H1 (cell line): ENCODE measurements at places on chromosomes 4 and X. TPM values are rescaled to one million over a fixed set of nuclear protein-coding genes. Genes with fewer than 3 reads are reported as not detected.
A peak's percentile ranks its signal among the peaks of the same experiment; 100 is the strongest.

The DNAJB14 gene
- 35.4 and 40.2 TPM in 2 replicates for total RNA-seq

The DUSP21 gene
- not detected in 2 replicates for total RNA-seq

The PROM1 gene
- total RNA-seq = 59.7 and 65.4 TPM in 2 replicates

DNA sequence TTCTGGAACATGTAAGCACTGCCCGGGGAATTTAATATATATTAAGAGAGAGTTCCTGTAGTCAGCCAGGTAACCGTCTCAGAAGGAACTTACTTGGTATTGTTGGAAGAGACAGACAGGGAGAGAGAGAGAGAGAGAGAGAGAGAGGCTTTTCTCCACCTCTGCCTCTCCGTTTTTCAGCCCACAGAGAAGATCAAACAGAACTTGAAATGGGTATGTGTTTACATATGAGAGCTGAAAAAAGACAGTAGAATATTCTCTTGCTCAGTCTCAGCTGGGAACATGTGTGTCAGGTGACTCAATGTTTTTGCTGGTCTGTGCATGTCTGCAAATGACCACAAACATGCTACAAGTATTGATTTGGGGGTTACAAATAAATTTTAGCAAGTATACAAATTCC lies 81.9 kb downstream of the MAGED1 start:
- no peaks in the 10 kb centered on the region for H3K27me3 ChIP-seq
- DNase-seq = no peak
- H3K4me3 ChIP-seq = no peak overlapping the region
- H3K36me3 ChIP-seq = no peaks in the 10 kb centered on the region

- no peak overlapping the region for H3K4me3 ChIP-seq
- H3K27ac ChIP-seq = 0 out of 2 replicates have a peak overlapping the region, but pooled peaks have one; percentile 22
- no peaks in the 10 kb centered on the region for H3K27me3 ChIP-seq
- DNase-seq = no peak
- no peaks in the 10 kb centered on the region for H3K36me3 ChIP-seq
- no peaks in the 10 kb centered on the region for H3K4me1 ChIP-seq
Measured at GRCh38 chr4:38857354-38858096, 908 bp upstream of the TLR6 start.

DNA sequence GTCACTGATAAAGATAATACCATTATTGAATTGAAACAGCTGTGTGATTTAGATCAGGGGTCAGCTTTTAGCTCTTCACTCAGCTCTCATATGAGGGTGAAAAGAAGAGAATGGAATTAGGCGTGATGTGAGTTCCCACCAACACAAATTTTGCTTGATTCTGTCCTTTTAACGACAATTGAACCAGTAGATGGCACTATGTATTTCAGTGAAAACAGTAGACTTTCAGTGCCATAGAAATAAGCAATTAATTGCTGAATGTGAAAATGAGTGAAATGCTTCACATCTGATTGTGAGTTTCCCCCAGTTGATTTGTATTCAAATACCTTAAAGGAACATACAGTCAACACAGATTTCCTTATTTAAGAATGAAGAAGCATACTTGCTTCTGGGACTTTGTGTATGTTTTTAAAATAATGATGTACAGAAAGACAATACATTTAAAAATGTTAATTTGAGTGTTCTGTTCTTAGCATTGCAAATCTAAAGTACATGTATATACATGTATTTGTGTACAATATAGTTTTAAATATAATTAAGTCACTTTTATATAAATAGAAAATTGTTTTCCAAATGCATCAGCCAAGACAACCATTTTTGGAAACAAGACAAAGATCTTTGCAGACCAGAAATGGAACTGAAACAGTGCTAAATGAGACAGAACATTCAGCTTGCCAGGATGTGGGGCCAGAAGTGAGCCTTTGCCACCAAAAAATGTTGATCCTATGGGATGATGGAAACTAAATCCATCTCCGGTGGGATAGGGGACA lies 178.8 kb downstream of the SNCA start:
- no peak overlapping the region for H3K27ac ChIP-seq
- H3K4me1 ChIP-seq = no peaks in the 10 kb centered on the region; the same call in 1 of the 2 replicates
- H3K4me3 ChIP-seq = no peak overlapping the region
- no peak for DNase-seq

The LANCL3 gene
- 0.36 and 0.37 TPM in 2 replicates for total RNA-seq

The ITM2A gene
- 34.9 and 35.7 TPM in 2 replicates for total RNA-seq

The ODAPH gene
- not detected in 2 replicates for total RNA-seq

The GNRHR gene
- total RNA-seq = not detected in 2 replicates

- no peaks in the 10 kb centered on the region for H3K36me3 ChIP-seq
- H3K27me3 ChIP-seq = no peaks in the 10 kb centered on the region
- DNase-seq = no peak
- no peak overlapping the region for H3K4me3 ChIP-seq
Measured at GRCh38 chrX:111881715-111882114, 5.7 kb downstream of the TRPC5OS start.

DNA sequence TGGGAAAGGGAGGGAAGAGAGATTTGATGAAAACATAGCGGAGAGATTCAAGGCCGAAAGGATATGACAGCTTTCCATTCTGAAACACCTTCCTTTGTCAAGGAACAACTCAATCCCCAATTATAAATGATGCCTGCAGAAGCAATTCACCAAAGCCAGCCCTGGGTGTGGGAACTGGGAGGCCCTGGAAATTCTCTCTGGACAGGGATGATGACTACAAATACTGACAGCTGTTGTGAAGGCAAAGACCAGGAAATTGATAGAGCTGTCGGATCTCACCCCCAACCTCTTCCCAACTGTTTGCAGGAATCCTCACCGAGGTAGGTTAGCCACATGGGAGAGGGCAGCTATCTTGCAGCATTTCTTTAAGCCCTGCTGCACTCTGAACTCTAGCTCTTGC lies 54.3 kb downstream of the CCDC149 start:
- H3K27ac ChIP-seq = no peak overlapping the region
- no peaks in the 10 kb centered on the region for H3K27me3 ChIP-seq
- H3K4me1 ChIP-seq = no peaks in the 10 kb centered on the region
- H3K4me3 ChIP-seq = no peak overlapping the region
- no peaks in the 10 kb centered on the region for H3K36me3 ChIP-seq

DNA sequence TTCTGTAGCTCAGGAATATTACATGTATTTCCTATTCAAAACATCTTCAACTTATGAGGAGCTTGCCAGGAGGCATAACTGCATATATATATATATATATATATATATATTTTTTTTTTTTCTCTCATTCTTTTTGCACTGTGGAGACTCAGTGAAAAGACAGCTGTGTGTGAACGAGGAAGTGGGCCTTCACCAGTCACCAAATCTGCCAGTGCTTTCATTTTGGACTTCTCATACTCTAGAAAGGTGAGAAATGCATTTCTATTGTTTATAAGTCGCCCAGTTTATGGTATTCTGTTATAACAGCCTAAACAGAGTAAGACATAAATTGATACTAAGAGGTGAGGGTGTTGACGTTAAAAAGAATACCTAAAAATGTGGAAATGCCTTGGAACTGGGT lies 710.6 kb downstream of the TRAM1L1 start:
- no peak overlapping the region for H3K27ac ChIP-seq
- no peaks in the 10 kb centered on the region for H3K36me3 ChIP-seq
- no peak for DNase-seq
- H3K4me1 ChIP-seq = no peaks in the 10 kb centered on the region
- H3K27me3 ChIP-seq = no peaks in the 10 kb centered on the region

- no peak overlapping the region for H3K4me3 ChIP-seq
- H3K4me1 ChIP-seq = peaks cover 5% of the 10 kb centered on the region; the same call in 1 of the 2 replicates
- H3K27me3 ChIP-seq = no peaks in the 10 kb centered on the region
- no peak for DNase-seq
Measured at GRCh38 chr4:118833192-118833820, 2.6 kb downstream of the SEC24D start.

The USP51 gene
- total RNA-seq = 5.6 and 6.6 TPM in 2 replicates

The TRIML2 gene
- 59.2 and 62.8 TPM in 2 replicates for total RNA-seq

DNA sequence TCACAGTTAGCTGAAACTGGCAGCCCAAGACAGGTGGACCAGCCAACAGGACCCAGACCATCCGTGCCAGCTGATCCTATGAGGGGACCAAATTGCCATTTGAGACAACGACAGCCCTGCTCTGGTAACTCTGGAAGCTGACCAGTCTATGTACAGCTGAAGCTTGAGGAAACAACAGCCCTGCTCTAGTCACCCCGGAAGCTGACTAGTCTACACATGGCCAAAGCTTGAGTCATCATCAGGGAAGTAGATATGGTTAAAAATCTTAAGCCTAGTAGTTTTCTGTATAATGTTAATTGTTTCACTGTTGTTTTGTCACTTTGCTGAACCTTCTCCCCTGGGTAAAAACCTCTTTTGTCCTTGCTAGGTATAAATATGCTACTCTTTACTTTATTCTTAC lies 905.4 kb upstream of the NDST4 start:
- H3K4me3 ChIP-seq = no peak overlapping the region
- no peak for DNase-seq
- H3K4me1 ChIP-seq = no peaks in the 10 kb centered on the region
- H3K27ac ChIP-seq = no peak overlapping the region

DNA sequence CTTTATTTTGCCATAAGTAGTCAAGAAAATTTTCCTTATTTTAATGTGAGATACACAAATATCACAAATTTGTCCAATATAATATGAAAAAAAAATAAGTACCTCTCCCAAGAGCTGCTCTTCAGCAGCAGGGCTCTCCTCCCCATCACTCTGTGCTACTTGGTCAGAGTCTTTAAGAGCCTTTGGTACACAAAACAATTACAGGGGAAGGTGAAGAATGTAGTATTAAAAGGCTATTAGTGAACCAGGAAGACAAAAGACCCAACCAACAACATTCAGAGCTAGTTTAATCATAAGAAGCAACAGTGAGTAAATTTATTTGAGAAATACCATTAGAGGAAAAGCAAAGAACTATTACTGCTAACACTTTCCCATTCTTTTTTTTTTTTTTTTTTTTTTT lies 29.4 kb downstream of the SEC31A start:
- no peak overlapping the region for H3K4me3 ChIP-seq
- H3K27me3 ChIP-seq = no peaks in the 10 kb centered on the region
- no peak overlapping the region for H3K27ac ChIP-seq
- no peaks in the 10 kb centered on the region for H3K4me1 ChIP-seq

DNA sequence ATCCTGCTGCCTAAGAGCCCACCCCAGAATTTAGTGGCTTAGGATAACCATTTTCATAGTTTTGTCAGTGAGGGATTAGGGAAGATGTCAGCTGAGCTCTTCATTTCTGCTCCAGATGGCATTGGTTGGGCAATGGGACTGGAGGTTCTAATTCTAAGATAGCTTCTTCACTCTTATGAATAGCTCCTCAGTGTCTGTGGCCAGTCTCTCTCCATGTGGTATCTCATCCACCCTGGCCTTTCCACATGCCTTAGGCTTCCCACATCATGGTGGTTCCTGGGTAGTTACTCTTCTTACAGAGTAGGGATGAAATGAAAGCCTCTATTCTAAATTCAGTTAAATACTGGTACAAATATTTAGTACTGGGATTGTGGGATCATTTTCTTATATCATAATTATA lies 31.3 kb downstream of the REPS2 start:
- H3K27ac ChIP-seq = no peak overlapping the region
- no peaks in the 10 kb centered on the region for H3K27me3 ChIP-seq
- no peak overlapping the region for H3K4me3 ChIP-seq
- no peak for DNase-seq

GRCh38 chr4:66911880-66912279 lies 633.4 kb downstream of the CENPC start:
- no peak overlapping the region for H3K4me3 ChIP-seq
- no peak overlapping the region for H3K27ac ChIP-seq
- no peaks in the 10 kb centered on the region for H3K4me1 ChIP-seq

- peak within 1 kb of the TSS; percentile 67; the same call in 1 of the 2 replicates for H3K27ac ChIP-seq
- H3K4me3 ChIP-seq = peak within 1 kb of the TSS; percentile 78
- no peaks in the 10 kb centered on the region for H3K27me3 ChIP-seq
- no peak for DNase-seq
- H3K36me3 ChIP-seq = no peaks in the 10 kb centered on the region
Measured at GRCh38 chrX:102515975-102516941, at the start of gene TMSB15A. TMSB15A (minus strand) TSS chrX:102516739.

- H3K4me3 ChIP-seq = no peak overlapping the region
- no peaks in the 10 kb centered on the region for H3K36me3 ChIP-seq
- DNase-seq = no peak
- H3K27ac ChIP-seq = no peak overlapping the region
- H3K4me1 ChIP-seq = no peaks in the 10 kb centered on the region
- peaks cover 1% of the 10 kb centered on the region for H3K27me3 ChIP-seq
Measured at GRCh38 chr4:35399912-35400311, 844.4 kb downstream of the ARAP2 start.

DNA sequence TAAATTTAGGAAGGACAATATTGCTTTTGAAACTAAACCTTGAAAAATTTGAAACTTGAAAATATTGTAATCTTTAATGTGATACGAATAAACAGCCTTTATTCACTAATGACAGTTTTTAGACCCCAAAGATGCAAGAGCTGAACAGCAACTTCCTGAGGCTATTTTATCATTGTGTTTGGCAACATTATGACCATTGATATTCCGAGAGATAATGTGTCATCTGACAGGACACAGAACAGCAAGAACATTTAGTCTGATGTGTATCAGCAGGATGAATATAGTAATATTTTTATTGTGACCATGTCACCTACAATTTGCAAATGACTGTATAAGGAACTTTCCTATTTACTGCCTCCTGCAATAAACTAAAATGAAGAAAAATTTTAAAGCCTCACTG lies 316.0 kb downstream of the ADAM29 start:
- DNase-seq = no peak
- no peaks in the 10 kb centered on the region for H3K27me3 ChIP-seq
- no peaks in the 10 kb centered on the region for H3K36me3 ChIP-seq
- no peak overlapping the region for H3K27ac ChIP-seq

- H3K27me3 ChIP-seq = no peaks in the 10 kb centered on the region
- H3K4me3 ChIP-seq = no peak overlapping the region
- H3K4me1 ChIP-seq = peaks cover 15% of the 10 kb centered on the region
- H3K27ac ChIP-seq = no peak overlapping the region
Measured at GRCh38 chr4:16785793-16786527, 112.5 kb downstream of the LDB2 start.

- no peaks in the 10 kb centered on the region for H3K27me3 ChIP-seq
- no peak for DNase-seq
- H3K4me1 ChIP-seq = no peaks in the 10 kb centered on the region
- no peak overlapping the region for H3K27ac ChIP-seq
- H3K36me3 ChIP-seq = peaks cover 15% of the 10 kb centered on the region
Measured at GRCh38 chrX:103678199-103678993, 8.1 kb downstream of the MORF4L2 start.

DNA sequence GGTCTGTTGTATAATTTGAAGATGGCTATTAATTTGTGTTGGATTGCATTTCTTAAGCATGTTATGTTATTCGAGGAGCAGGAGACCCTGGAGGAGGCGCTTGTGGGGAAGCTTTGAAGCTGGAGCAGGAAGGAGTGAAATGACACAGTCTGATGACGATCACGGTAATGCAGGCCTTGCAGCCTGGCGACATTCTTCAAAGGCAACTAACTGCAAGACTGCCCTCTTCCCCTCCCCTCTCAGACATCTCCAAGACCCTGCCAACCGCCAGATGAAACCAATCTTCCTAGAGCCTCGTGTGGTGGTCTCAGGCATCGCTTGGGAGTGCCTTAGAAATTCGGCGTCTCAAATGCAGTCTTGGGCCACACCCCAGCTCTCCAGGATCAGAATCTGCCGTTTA lies 16.1 kb downstream of the CLCN4 start:
- H3K4me3 ChIP-seq = no peak overlapping the region
- H3K4me1 ChIP-seq = peaks cover 12% of the 10 kb centered on the region
- no peaks in the 10 kb centered on the region for H3K27me3 ChIP-seq
- DNase-seq = no peak
- no peaks in the 10 kb centered on the region for H3K36me3 ChIP-seq

The DDX53 gene
- not detected in 2 replicates for total RNA-seq

GRCh38 chr4:112677519-112678091 lies 40.7 kb downstream of the LARP7 start:
- peak; percentile 14 for DNase-seq
- no peaks in the 10 kb centered on the region for H3K27me3 ChIP-seq
- no peaks in the 10 kb centered on the region for H3K36me3 ChIP-seq
- peaks cover 3% of the 10 kb centered on the region for H3K4me1 ChIP-seq
- no peak overlapping the region for H3K27ac ChIP-seq
